ENCODE measurements at places on chromosomes 2 and 18.

- DNase-seq = no peak
These were observed 54.2 kb downstream of the KCNG2 start for GRCh38 chr18:79851950-79852349.

GRCh38 chr2:219561179-219562048 is 9.9 kb downstream of the OBSL1 start:
- no peak for DNase-seq

- DNase-seq = no peak
These were observed 49.2 kb downstream of the XDH start for GRCh38 chr2:31365348-31365747.

DNA sequence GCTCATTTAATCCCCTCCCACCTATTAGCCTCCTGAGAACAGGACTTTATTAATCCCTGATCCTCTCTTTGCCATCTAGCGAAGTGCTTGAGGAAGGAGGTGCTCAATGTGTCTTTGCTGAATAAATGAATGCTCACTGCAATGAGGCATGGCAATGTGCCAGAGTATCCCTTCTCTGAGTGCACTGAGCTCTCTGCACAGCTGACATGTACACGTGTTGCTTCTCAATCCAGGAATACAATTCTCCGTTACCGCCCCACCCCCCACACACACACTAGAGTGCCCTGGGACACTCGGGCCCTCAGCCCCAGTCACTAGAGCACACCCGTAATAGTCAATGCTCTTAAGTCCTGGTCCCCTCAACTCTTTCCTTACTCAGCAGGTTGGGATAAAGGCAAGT is 41.4 kb downstream of the FAM178B start:
- DNase-seq = peak; percentile 69

- DNase-seq = no peak
These were observed 14.6 kb upstream of the RIT2 start for GRCh38 chr18:43129946-43130524.

DNA sequence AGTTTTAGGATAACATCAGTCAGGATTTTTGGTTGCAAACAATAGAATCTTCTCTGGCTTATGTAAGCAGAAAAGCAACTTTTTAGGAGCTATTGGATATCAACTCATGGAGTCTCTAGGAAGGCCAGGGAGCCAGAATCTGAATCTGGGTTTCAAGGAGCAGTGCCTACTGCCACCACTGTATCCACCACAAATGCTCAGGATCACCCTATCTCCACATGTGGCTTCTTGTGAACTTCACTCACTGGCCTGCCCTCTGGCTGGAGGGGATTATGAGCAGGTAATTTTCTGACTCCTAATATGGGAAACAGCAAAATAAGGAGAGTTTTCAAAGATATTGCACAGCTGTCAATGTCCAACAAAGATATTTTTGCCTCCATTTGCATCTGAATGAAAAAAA is 142.9 kb downstream of the PKP4 start:
- DNase-seq = no peak
